ENCODE measurements at places on chromosomes 3 and 15. TPM values are rescaled to one million over a fixed set of nuclear protein-coding genes. Genes with fewer than 3 reads are reported as not detected.

DNA sequence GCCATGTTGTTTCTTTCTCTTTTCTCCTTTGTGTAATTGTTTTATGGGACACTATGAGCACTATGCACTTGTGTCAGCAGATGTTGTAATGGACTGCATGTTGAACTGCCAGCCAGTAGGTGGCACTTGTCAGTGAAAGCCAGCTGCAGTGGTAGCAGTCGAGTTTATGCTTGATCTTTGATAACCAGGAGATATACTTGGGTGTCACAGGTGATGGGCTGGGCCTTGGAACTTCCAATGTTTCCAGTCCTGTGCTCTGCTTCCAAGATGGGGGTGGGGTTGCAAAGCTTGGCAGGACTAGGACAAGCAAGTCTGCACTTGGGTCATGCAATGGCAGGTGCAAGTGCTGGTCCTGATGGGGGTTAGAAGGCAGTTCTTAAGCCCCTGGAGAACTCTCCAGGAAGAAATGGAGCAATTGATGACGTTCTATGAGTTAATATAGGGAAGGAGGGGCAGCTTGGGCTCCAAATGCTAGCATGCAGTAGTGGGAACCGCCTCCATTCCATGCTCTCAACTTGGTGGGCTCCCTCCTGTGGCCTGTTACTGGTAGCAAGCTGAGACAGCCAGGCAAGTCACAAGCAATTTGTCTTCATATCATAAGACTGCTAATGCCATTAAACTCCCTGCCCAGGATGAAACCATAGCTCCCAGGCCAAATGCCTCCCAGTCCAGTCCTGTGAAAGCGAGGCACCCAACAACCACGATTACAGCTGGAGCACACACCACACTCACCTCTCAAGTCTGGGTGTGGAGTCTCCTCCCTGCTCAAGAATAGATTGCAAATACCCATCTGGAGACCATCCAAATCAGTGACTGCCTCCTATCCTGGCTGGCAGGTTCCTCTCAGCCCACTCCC is 287.2 kb downstream of the CGGBP1 start:
- no peak for DNase-seq

GRCh38 chr3:112109322-112109721 is 23.1 kb downstream of the C3orf52 start:
- no peak for DNase-seq

DNA sequence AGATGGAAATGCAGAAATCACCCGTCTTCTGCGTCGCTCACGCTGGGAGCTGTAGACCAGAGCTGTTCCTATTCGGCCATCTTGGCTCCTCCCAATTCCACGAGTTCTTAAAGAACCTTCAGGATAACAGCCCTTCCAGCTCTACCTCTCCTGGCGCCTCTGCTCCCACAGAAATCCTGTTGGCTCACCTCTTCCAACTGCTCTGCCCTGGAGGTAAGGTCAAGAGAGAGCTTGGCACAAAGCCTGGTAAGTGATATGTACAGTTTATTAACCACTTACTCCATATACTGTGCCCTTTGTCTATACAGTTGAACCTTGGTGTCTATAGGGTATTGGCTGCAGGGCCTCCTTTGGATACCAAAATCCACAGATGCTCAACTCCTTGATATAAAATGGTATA is 17.8 kb upstream of the FGF12 start:
- no peak for DNase-seq

GRCh38 chr15:47796339-47796738 is 79.0 kb downstream of the SEMA6D start:
- DNase-seq, result no peak

- no peak for DNase-seq
Measured at GRCh38 chr3:175070946-175071345, 211.8 kb downstream of the NAALADL2 start.

MYLK gene
- 61.1 TPM for total RNA-seq

DNA sequence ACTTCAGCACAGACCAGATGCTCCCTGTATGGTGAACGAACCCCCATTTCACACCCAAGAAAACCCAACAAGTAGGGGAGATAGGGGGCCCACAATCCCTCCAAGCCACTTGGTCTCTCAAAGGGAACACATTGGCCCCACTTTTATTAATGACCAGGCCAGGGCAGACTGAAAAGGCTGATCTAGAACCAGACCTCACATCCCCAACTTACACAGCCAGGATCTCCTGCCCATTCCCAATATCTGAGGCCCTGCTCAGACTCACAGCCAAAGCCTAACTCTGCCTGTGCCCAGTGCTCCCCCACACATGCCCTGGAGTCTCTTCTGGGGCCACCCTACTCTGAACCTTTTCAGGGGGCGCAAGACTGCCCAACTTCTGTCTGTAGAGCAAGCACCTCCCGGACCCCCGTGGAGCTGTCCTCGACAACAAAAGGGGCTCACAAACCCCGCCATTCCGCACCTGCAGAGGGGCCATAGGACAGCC is 1.8 kb downstream of the PLXNB1 start:
- no peak for DNase-seq

DNA sequence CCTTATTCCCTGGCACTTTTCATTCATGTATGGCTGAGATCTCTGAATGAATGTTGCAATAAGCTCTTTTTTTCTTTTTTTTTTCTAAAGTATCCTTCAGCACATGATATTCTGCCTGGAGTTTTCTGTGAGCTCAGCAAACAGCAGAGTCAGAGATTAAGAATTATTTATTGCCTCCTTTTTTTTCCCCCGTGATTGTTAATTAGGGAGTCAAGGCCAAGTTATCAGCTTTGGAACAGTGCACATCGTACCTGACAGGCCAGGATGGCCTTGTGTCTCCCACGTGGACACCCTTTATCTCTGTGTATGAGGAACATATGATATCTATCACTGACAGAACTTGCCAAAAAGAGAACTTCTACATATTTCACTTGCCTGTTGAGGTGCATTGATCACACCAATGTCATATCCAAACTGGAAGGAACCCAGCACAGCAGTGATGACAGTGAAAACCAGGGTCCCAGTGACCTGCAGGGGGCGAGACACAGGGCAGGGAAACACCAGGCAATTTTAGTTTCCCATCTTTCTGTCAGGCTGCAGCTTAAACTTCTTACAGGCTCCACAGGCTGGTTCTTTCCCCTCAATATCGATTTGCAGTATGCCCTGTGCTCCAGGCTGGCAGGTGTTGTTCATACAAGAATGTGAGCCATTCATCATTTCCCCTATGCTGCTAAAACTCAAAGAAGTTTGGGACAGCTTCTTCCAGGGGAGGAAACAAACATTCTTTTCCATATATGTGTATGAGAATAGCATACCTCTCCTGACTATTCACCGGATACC is 8.2 kb downstream of the SLC2A2 start:
- no peak for DNase-seq

- DNase-seq, result no peak
Measured at GRCh38 chr15:94265009-94265408, 33.6 kb downstream of the MCTP2 start.

- DNase-seq, result no peak
Measured at GRCh38 chr3:58755150-58755549, 88.6 kb upstream of the FAM3D start.

DNA sequence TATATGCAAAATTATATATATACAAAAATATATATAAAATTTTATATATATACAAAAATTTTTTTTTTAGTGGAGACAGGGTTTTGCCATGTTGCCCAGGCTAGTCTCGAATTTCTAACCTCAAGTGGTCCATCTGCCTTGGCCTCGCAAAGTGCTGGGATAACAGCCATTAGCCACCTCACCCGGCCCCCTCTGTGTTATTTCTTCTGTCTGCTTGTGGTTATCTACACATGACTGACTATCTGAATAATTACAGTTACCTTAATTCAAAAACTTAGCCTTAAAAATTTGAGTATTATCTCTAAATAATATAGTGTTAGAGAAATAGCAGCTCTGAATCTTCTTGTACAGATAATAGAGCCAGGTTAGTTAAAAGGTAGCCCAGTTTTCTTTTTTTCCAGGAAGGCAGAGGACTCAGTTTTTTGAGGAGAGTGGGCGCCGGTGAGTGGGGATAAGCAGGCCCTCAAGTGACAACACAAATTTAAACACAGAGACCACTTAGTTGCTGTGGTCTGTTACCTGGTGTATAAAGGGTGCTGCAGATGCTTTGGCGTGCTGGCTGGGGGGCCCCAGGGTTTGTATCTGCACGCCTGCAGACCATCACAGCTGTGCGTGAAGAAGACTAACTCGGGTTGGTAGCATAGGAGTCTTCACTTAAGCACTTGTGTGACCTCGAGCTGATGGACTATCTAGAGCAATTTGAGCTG is 83.7 kb downstream of the TRAK1 start:
- DNase-seq, result no peak

NANOGP8 gene
- 0.82 TPM for total RNA-seq

Measured in omental fat pad (tissue), 4 donors.